Stimulated activated CD8-positive, alpha-beta memory T cell treated with anti-CD3 and anti-CD28 coated beads, Interleukin-7, amount 100 ng/mL, for 1 hour (primary cell): ENCODE measurements at places on chromosomes 11 and 22.

DNA sequence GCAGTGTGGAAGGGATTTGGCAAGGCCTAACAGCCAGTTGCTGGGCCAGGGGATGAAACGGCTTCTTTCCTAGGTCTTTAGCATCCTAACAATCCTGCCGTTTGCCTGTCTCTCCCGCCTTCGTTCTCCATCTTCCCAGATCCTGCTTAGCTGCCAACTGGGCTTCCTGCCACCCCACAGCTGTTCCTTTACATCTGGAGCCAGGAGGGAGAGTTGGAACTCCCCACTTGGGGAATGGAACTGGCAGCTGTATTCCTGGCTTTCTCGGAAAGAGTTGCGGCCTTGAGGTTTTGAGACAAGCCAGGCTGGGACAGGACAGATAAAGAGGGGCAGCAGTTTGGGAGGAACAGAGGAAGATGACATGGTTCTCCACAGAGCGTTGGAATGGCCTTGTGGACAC lies 59.6 kb downstream of the ST3GAL4 start:
- DNase-seq: no peak

DNA sequence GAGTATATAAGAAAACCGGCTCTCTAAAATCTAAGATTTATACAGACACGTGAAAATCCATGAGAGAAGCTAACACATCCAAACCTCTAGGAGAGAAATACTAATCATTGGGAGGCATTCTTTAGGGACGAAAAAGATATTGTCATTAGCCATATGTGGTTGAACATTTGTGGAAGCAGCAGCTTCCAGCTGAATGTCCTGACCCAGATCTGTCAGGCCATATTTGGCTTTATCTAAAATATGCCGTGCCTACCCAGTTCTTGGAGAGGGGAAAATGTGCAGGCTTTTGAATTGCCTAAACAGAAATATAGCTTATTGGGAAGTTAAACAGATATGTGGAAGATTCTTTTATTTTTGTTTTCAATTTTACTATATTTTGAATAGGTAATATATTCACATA lies 6.4 kb downstream of the CCDC89 start:
- DNase-seq: no peak

DNA sequence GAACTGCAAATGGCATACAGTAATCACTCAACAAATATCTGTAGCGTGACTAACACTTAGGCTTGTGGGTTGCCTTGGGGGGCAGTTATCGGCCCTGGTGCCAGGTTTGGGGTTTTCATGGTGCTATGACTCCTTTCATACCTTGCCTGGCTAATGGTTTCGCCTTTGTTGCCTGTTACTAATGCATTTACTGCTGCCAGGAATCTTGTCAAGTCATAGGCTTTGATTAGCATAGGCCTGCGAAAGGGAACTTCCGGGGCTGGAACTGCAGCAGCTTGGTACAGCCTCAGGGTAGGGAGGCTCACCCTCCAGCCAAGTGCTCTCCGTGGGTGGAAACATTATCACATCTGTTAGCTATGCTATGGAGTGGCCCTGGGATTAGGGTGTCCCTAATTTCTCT lies 13.2 kb downstream of the SLC25A18 start:
- DNase-seq: no peak

- DNase-seq: no peak
These were observed 539 bp downstream of the SIRT3 start for GRCh38 chr11:235609-235996.

DNA sequence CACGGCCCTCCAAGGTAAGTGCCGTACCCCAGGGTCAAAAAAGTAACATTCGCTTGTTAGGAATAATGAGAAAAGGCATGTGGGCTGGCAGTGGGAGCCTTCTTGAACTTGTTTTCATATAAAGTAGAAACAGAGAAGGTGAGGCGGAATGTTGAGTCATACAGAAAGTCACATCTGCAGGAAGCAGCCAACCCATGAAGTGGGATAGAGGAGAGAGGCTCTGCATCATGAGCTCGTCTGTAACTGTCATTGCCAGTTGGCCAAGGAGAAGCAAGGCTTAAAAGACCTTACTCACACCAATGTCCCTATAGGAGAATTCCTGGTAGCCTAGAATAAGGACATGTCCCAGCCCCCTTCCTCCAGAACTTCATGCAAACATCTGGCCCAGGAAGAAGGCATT lies 253.3 kb downstream of the BUD13 start:
- no peak for DNase-seq

GRCh38 chr22:45099961-45100360 lies 63.8 kb upstream of the NUP50 start:
- DNase-seq: no peak
